Left renal cortex interstitium (tissue), 4 donors: ENCODE measurements at places on chromosomes 1 and 21.

- DNase-seq, result no peak
Measured at GRCh38 chr1:74690364-74690696, 16.7 kb upstream of the ERICH3 start.

DNA sequence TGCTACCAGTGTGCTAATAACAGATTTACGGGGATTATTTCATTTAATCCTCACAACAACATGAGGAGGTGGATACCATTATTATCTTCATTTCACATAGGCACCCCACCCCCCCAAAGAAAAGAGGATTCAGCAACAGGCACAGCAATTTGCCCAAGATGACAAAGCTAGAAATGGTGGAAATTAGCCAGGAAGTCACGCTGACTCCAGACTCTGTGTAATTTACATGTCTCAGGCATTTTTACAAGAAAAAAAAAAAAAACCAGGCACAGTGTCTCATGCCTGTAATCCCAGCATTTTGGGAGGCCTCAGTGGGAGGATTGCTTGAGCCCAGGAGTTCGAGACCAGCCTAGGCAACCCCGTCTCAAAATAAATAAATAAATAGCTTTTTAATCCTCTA lies 37.5 kb upstream of the PRDM2 start:
- no peak for DNase-seq

GRCh38 chr1:19477284-19478249 lies 7.8 kb downstream of the CAPZB start:
- DNase-seq, result no peak

- DNase-seq, result no peak
Measured at GRCh38 chr1:217919683-217920388, 288.7 kb downstream of the SPATA17 start.

DNA sequence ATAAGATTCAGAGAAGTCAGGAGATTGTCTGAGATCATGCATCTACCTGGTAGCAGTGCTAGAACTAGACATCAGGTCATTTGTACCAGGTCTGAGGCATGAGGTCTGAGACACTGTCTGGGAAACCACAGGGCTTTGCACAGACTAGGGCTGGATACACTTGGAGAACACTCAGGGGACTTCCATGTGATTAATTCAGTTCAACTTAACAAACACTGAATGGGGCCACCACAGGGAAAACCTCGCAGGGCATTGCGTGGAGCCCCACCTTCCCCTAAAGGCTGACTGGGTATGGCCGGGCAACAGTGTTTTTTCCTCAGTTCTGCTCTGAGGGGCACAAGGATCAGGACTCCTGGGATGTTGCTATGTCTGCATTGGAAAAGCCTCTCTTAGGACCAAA lies 86.5 kb upstream of the WARS2 start:
- DNase-seq, result no peak

GRCh38 chr1:204431310-204432184 lies 19.9 kb upstream of the PPP1R15B start:
- DNase-seq, result no peak

DNA sequence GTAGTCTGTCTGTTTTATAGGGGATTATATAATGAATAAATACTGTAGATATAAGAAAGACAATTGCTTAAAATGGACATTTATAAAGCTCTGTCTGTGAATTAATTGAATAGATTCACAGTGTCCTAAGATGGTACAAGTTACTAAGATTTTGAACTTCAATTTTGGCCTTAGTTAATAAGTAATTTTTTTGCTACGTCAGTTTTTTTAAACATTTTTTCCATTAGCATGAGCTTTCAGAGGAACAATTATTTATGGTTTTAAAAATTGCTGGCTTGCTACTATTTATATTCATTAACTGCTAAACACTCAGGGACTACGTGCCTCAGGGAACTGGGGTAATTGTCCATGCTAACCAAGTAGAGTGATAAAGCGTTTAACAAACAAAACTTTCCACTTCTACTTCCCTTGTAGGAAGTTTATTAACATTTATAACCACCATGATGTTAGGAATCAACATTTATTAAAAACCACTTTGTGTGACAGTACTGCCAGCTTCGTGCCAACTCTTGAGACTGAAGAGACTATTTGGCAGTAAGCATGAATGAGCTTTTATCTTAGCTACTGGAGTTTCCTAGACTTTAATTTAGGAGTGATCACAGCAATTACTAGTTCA lies 65.4 kb upstream of the PTGS2 start:
- no peak for DNase-seq

- DNase-seq, result no peak
Measured at GRCh38 chr1:159181328-159182024, 10.1 kb downstream of the CADM3 start.

DNA sequence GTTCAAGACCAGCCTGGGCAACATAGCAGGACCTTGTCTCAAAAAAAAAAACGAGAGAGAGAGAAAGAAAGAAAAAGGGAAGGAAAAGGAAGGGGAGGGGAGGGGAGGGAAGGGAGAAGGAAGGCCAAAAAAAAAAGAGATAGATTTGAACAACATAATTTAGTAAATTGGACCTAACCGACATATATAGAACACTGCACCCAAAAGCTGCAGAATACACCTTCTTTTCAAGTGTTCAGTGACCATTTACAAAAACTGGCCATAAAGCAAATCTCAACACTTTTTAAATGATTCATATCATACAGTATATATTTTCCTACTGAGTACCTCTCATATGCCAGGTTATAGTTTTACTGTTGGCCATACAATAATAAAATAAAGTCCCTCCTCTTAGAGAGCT lies 6.9 kb downstream of the TSTD1 start:
- no peak for DNase-seq

GRCh38 chr1:100657876-100658715 lies 61.4 kb upstream of the VCAM1 start:
- DNase-seq, result no peak

DNA sequence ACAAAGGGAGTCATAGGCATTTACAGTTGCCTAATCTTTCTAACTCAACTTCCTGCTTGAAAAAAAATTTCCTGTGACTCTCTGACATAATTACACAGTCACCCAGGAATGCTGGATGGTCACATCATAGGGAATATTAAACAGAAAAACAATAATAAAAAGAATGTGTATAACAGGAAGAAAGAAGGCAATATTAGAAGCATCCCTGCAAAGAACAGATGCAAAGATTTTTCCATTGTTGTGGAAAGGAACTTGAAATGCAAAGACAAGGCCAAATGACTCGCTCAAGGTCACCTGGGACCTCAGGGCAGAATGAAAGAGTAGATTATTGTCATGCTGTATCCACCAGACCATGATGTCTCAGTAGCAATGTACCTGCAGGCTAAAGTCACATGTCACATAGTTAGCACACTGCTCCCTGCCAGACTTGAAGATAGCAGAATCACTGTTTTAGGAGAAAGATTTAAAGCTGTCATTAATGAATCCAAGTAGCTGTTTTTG lies 184.3 kb downstream of the CYYR1 start:
- DNase-seq, result no peak

- no peak for DNase-seq
Measured at GRCh38 chr1:107935396-107936064, 29.4 kb downstream of the VAV3 start.

- DNase-seq, result no peak
Measured at GRCh38 chr1:229885568-229886495, 181.2 kb upstream of the GALNT2 start.

GRCh38 chr1:157279138-157279801 lies 141.1 kb upstream of the ETV3 start:
- DNase-seq, result no peak

DNA sequence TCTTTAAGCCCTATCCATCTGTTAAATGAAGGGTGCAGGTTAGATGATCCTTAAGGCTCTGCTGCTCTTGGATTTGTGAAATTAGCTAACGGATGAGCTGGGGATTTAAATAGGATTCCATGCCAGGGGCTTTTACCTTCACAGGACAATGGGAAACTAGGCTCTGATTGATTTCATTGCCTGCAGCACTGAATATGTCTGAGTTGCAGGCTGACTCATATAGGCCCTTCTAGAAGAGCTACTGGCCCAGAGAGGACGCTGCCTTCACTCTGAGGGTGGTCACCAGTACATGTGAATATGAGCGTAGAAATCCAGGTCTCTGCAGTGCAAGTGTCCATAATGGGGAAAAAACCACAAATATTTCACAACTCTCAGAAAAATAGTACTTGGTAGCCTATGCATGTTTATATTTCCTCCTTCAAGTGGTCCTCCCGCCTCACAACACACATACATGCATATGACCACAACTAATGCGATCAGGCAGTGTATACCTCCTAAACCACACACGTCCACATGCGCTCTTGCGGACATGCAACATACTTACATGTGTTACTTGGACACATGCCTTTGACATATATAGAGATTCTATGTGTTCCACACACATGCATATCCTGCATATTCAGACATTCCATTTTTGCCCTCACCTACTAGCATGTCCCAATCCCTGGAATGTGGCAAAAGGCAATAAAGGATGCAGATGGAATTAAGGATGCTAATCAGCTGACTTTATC lies 233.8 kb upstream of the JUN start:
- no peak for DNase-seq

GRCh38 chr1:3229081-3229725 lies 160.2 kb downstream of the PRDM16 start:
- no peak for DNase-seq

- no peak for DNase-seq
Measured at GRCh38 chr1:71967670-71968069, 314.7 kb downstream of the NEGR1 start.
